ENCODE measurements at places on chromosomes 4 and X.

GRCh38 chr4:80090090-80090489, 17.1 kb upstream of the ANTXR2 start:
- no peak for DNase-seq

- no peak for DNase-seq
Measured at GRCh38 chrX:153802513-153803045, 8.1 kb downstream of the SSR4 start.

- DNase-seq, result no peak
Measured at GRCh38 chr4:3219761-3220475, 29.0 kb upstream of the MSANTD1 start.

DNA sequence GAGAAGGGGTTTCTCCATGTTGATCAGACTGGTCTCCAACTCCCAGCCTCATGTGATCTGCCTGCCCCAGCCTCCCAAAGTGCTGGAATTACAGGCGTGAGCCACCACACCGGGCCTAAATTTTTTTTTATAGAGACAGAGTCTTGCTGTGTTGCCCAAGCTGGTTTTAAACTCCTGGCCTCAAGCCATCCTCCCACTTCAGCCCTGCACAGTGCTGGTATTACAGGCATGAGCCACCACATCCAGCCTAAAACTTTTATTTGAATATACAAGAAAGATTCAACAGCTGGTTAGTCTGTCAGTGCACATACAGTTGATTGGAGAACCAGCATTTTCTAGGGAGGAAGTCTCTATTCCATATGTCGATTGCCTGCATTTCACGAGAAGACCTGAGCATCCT, 91.2 kb downstream of the LRP2BP start:
- DNase-seq, result no peak

DNA sequence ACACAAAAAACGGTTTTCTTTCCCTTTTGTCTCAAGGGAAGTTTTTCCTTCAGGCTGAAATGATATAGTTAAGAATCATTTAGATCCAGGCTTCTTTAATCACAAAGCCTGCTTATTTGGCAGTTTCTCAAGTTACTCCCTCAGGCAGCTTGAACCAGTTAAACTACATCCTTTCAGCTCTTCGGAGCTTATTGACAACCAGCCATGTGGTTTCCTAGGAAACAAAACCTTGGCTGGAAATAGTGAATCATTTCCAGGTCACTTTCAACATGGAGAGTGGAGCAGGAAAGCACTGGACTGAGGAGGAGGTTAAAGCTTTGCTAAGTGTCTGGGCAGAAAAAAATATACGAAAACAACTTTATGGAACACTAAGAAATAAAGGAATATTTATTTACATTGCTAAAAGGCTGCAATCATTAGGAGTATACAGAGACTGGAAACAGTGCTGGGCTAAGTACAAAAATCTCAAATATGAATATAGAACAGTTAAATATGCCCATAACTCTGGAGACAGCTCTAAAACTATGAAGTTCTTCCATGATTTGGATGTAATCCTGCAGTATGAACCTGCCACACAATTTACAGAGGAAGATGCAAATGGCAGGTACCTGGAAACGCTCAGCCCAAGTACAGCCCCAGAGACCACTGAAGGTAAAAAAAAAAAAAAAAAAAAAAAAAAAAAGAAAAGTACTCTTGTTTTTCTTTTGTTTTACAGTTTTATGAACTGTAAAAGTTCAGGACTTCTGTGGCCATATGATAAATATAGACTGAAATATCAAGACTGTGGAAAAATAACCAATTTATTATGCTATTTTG, 23.2 kb upstream of the AASDH start:
- no peak for DNase-seq

DNA sequence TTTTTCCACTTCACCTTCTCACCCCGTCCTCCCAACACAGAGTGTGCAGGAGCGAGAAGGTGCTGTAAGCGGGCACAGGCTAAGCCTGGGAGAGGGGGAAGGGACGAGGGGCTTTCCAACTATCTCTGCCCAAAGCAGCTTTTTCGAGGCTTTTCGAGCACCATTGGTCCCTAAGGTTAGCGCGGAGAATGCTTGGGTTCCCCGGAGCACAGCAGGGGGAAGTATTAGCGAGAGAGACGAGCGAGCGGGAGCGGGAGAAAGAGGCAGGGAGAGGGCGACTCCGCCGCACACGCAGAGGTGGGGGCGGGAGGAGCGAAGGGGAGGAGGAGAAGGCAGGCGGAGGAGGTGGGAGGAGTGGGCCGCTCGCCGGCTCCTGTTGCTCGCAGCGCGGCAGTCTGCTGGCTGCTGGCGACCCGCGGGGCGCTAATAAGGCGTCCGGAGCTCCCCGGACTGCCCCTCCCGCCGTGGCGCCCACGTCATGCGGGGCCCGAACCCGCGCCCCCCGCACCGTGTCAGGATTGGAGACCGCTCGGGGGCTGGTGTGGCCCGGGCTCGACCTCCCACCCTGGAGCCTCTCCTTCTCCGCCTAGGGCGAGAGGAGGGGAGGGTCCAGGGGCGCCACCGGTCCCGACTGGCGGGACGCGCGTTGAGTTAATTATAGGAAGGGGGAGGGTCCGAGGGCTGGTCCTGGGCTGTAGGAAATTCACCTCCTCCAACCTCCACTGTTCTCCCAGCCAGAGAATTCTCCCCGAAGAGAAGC, at the start of gene ADAMTS3:
ADAMTS3 (minus strand) TSS at position 263 of the 760 bp plus-strand sequence. CDS start 459 bp downstream, outside the sequence.
- DNase-seq, result no peak

GRCh38 chrX:7147978-7148854, at the start of gene PUDP:
TSS of gene PUDP (minus strand) at chrX:7148153. CDS start at chrX:7148113, 40 bp downstream.
- DNase-seq, result peak; percentile 78
